AG04449 (cell line): ENCODE measurements at places on chromosomes 3 and 15.

DNA sequence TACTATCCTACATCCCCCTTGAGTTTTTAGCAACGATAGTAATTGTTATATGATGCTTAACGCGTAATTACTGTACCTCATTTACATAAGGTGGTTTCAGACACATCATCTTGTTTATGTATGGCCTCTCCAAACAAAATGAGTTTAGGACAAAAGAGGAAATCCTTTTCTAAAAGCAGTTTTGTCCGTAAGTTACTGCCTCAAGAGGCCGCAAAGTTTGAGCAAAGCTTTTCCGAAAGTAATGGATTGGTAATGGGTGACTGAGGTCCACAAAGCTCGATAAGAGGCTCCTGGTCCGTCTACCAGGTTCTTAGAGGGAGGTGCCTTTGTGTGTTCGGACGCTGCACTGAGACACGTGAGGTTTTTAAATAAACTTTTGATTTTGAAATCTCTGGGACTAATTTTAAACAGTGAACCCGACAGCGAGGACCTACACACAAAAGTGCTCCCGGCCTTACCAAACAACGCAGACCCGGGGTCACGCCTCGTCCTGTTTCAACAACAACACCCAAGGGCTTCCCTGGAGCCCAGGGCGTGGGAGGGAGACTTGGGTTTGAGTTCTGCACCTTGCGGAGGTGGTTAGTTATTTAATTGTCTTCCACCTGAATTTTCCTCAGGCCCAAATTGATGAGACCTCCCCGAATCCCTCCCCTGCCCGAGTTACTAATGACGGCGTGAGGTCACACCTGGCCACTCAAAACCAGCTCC is 456 bp upstream of the C15orf61 start:
- no peak for DNase-seq

DNA sequence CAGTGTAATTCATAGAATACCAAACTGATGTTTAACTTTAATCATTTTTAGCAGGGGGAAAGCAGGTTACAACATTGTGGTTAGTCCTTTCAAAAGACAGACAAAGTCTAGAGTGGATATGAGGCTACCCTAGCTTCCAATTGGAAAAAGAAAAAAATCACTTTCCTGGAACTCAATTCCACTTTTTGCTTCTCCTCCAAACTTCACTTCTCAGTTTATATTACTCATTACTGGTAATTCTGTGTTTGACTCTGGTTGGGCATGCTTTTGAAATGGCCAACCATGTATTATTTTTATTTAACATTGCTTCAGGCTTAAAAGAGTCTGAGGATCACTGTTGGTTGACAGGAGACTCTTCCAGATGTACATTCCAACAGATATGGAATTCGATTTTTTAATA is 84.8 kb downstream of the RAP2B start:
- peak; percentile 60 for DNase-seq

DNA sequence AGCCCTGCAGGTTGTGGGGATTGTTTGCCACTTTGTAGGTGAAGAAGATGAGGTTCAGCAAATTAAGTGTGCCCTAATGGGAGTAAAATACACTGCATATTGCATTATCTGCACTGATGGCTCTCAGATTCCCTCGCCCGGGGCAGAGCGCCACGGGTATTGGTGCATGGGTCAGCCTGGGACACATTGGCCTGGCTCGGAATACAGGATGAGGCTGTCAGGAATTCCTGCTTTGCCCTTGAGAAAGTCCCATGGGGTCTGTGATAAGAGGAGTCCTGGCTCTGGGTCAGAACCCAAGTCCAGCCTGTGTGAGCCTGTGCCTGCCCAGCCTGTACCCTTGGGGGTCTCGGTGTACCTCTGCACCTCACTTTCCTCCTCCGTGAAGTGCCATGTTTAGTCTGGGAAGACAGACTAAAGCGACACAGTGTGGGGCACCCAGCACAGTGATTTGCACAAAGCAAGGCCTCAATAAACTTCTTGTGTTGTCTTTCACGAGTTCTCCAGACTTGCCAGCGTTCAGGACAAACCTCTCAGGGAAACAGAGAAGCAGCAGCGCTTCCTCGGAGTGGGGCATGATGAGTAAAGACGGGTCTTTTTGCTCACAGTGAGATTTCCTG is 107.6 kb downstream of the LRRK1 start:
- no peak for DNase-seq

- no peak for DNase-seq
Measured at GRCh38 chr3:135268941-135269532, 474.0 kb downstream of the EPHB1 start.

- no peak for DNase-seq
Measured at GRCh38 chr3:66228707-66229106, 7.9 kb downstream of the SLC25A26 start.

DNA sequence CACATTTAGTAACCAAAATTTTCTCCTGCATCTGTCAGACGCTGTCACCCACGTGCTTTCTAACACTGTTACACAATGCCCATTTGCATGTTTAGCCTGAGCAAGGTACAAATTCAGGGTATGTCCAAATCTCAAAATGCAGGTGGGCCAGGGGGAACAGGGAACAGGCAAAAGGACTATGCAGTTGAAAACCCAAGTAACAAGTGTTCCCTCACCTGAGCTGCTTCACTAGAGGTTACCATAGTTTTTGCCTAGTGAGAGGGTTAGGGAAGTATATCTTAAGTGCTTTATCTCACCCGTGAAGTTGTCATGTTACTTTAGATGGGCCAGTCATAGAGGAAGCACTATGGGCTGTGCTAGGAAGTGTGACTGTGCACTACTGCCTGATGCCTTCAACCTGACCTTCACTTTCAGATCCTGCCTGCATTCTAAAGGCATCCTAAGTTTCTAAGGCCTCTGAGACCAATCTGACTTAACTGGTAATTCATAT is 6.0 kb upstream of the TMEM87A start:
- no peak for DNase-seq

DNA sequence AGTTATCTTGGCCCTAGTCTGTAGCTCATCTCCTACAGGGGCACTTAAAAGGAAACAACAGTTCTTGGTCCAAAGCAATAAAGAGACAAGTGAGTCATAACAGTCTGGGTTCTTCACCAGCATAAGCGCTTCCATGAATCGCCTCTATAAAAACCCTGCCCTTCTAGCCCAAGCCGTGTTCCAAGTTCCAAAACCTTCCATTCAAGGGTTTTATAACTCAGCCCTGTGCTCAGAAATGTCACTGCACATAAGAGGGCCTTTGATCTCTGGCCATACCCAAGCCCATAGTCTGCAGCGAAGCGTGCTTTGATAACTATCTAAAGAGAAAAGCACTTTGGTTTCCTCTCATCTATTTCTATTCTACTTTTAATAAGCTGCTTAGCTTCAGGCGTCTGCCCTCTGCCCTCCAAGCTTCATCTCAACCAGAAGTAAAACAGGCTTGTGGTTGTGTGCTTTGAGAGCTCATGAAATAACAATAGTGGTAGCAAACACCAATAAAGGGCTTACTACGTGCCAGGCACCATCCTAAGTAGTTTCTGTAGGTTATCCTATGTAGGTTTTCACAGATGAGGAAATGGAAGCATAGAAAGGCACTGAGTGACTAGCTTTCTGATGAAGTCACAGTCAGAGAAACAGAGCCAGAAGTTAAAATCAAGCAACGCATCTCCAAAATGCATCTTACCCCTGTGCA is 64.0 kb upstream of the AKAP13 start:
- no peak for DNase-seq

DNA sequence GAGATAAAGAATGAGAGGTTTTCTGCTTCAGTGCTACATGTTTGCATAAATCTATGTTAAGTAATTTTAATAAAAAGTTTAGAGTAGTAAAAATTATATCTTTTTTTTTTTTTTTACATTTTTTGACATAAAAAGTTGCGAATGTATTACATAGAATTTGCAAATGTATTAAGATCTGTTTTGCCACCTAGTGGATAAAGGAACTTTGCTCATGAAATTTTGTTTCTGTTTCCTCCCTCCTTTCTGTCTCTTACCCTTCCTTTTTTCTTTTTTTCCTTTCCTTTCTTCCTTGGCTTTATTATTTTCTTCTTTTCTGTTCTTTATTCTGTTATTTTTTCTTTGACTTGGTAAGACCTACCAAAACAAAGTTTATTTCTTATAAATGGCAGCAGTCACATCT is 58.5 kb upstream of the UTS2B start:
- DNase-seq, result no peak

DNA sequence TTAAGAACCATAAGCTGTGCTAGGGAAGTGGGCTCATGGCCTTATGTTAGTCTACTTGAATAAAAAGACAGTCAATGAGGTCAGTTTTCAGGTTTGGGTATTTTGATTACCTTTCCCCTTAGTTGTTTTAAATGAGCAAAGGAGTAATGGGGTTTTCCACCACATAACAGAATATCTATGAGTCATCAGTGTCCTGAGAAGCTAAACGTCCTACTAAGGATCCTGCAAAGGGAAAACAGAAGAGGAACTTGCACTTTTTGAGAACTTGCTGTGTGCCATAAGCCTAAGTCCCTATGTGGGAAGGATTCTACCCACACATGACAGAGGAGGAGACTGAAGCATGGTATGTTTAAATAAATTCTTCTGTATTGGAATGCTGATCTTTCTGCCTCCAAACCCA is 292.8 kb upstream of the TMC3 start:
- no peak for DNase-seq

DNA sequence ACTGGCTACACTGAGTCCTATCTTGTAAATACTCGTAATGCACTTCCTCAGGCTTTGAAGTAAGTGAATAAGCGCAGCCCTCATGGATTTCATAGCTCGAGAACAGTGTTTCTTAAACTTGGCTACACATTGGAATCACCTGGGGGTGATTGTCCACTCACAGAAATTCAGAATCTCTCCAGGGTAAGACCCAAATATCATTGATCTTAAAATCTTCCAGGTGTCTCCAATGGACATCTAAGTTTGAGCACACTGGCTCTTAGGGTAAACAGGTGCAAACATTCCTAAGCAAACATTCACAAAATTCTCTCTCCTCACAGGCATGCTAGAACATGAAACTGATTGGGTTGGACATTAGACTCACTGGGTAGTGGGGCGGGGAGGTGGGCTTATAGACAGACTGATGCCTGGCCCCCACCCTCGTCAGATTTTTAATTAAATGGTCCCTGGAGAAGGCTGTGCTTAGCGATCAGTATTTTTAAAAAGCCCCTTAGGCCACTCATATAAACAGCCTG is 279.7 kb upstream of the TBL1XR1 start:
- DNase-seq, result no peak

- no peak for DNase-seq
Measured at GRCh38 chr3:65641777-65642176, 396.9 kb downstream of the MAGI1 start.

GRCh38 chr3:73768524-73769308 is 144.0 kb upstream of the PDZRN3 start:
- DNase-seq, result no peak

- DNase-seq, result no peak
Measured at GRCh38 chr3:10157031-10157430, 7.7 kb upstream of the IRAK2 start.

DNA sequence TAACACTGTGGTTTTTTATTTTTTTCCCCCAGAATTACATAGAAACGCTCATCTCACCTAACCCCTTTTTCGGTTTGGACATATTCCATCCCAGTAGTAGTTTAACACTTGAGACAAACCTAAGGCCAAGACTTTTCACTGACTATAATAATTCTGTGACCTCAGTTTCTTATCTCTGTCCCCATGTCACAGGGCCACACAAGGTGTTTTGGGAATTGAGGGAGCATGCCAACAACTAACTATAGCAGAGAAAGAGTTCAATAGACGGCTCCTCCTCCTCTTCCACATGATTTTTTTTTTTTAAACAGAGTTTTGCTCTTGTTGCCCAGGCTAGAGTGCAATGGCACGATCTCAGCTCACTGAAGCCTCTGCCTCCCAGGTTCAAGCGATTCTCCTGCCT is 27.4 kb upstream of the GHSR start:
- no peak for DNase-seq

- DNase-seq, result no peak
Measured at GRCh38 chr15:73781038-73781925, 28.1 kb upstream of the INSYN1 start.

- no peak for DNase-seq
Measured at GRCh38 chr3:120802916-120803315, 60.4 kb downstream of the GTF2E1 start.

- no peak for DNase-seq
Measured at GRCh38 chr3:155069729-155070128, 10.4 kb upstream of the MME start.
